ENCODE measurements at places on chromosomes 2 and 18.

- DNase-seq = no peak
Measured at GRCh38 chr18:47929681-47930198, 719 bp downstream of the SMAD2 start.

DNA sequence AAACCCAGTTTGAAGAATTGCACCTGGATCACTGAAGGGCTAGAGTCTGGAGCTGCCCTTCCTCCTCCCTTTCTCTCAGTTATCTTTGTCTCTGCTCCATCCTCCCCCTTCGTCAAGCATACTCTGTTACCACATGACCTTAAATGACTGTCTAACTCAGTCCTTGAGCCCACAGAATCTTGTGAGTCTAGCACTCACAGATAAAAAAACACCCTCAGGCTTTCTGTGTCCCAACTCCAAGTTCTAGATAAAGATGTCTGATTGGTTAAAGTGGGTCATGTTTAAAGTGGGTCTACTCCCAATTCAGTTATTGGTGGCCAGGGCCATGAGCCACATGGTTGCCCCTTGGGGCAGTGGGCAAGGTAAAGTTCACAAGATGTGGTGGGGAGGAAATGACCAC lies 53.5 kb upstream of the CYP1B1 start:
- DNase-seq = no peak

- peak; percentile 25 for DNase-seq
Measured at GRCh38 chr2:176536439-176537133, 267.3 kb downstream of the MTX2 start.

DNA sequence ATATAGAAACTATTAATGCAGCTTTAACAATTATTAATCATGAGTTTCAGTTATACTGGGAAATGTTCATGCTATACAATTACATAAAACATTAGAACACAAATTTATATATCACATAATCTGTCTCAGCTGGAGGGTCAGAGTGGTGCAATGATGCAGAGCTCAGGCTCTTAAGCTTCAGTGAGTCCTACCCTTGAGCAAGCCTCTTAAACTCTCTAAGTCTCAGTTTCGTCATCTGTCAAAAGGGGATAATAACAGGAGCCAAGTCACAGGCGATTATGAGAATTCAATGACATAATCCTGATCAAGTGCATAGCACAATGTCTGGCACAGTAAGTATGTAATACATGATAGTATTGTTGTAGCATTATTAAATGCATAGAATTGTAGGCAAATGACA lies 46.0 kb downstream of the LAMA1 start:
- DNase-seq = no peak

DNA sequence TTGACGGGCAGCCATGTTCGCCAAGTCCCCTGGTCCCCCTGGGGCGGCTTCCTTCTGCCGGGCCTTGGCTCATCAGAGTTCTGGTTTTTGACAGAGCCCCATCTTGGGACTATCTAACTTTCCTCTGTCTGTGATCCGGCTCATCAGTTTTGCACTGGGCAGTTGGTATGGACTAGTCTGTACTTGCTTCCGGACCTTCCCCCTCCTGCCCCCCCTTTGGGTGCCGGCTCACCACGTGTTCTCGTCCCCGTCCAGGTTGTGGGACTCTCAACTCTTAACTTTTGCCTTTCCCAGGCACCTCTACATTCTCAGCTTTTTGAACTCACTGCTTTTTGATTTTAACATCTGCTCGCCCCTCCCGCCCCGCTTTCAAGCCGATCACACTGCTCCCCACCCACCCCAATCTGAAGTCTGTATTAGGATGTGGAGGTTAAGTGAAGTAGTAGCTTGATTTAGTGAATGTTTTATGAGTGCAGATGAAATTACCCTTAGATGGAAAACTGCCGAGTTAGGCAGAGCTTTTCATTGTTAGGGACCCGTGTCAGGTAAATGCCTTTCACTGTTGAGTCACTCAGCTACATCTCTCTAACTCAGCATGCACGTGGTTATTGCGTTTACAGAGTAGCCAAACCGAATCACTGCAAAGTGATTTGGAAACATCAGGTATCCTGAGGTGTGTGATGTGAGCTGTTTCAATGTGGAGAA lies 874 bp downstream of the WDR43 start:
- no peak for DNase-seq

DNA sequence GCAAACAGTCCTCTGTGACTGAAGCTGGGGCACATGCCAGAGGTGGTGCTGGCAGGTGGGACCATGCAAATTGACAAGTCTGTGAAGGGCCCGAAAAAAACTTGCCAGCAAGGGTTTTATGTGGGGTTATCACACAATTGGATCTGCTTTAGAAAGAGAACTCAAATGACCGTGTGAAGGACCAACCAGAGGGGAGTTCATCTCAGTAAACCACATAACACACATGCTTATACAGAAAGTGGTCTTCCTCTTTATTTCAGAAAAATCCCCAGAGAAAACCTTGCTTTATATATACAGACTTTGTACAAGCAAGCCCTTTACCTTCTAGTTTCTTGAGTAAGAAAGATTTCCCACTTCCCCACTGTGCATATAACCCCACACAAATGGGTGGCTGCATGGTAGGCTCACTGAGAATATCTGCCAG lies 46.7 kb downstream of the KIDINS220 start:
- no peak for DNase-seq

DNA sequence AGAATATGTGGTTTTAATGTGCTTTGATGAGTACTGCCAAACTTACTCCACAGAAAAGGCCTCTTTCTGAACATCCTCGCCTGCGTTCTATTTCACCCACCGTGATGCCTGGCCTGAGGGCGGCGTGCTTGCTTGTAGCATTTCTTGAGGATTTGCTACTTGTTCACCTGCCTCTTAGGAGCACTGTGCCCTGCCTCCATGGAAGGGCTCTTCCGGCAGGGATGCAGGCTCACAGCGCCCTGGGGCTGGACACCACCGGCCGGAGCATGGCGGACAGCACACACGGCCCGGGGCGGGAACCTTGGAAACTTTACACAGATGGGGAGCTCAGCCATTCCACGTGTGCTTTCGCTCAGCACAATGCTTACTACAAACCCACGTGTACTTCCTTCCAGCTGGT lies 37.1 kb downstream of the ANO7 start:
- DNase-seq = no peak

- no peak for DNase-seq
Measured at GRCh38 chr2:20595439-20596192, 55.3 kb downstream of the HS1BP3 start.

DNA sequence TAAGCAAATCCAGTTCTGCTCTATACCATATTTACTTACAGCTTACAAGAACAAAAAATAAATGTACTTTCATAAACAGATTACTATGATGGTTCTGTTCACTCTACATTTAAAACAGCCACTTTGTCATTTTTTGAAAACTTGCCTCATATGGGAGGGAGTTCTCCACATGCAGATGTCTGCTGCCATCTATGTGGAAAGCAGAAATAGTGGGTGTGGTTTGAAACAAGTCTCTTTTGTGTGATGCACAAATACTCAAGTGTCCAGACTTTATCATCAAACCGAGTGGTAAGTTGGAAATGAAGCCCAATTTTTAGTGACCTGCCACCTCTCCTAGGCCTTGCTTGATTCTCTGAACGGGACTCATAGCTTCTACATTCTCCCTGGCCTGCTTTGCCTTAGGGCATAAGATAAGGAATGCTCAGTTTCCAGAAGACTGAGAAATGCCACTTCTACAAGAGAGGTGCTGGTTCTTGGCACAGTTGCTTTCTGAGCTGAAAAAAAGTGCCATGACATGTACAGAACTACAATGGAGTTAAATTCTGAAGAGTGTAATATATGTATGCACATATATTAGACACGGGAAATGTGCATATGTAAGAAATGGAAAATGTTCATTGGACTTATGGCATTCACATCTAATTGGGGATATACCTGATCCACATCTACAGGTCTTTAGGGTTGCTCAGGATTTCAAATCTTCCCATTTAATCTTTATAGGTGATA lies 221.0 kb downstream of the SLC8A1 start:
- DNase-seq = no peak

DNA sequence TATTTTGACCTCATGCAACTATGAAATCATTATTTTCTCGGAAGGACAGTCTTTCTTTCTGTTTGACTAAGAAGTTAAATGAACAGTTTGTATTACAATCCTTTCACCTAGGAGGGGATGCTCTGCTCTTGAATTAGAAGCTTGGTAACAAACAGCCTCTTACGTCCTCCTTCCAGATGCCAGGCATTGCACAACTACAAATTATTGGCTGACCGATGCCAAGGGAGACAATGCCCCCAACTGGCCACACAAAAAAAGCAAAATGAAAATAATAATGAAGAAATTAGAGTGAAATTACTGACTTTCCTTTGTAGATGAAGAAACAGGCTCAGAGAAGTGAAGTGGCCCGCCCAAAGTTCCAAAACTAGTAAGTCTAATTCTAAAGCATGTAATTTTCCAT lies 177.9 kb downstream of the CYRIA start:
- peak; percentile 5 for DNase-seq

GRCh38 chr2:63820969-63821368 lies 20.7 kb upstream of the UGP2 start:
- DNase-seq = no peak

DNA sequence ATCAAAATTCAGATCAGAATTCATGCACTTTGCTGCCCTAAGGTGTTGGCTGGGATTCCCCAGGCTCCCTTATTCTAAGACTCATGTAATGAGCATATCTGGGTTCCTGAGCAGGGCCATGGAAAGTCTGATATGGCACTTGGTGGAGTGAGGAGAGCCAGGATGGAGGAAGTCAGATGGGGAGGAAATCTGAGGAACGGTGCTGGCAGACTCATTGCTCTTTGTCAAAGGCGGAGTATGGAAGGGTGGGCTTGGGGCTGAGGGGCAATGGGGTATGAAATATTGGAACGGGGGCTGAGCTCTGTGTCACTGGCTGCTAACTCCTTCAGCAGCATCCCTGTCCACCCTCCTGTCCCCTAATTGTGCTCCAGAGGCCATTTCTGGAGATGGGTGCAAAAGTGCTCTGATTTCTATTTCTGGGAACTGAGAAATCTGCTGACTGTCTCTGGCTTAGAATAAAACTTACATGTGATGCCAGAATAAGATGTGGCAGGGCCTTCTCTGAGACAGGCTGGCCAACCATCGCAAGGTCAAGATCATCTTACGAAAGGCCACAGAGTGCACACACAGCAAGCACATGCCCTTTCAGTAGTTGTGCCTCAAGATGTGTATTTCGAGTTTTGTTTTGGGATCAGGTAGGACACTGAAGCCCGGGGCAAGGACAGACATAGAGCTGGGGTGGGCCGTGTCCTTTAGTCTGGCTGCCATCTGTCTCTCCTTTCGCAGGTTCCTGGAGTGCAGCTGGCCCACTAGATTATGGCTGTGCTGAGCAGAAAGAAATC lies 480.0 kb upstream of the HS6ST1 start:
- no peak for DNase-seq

GRCh38 chr18:74546751-74547530 lies 12.6 kb downstream of the CNDP1 start:
- no peak for DNase-seq

DNA sequence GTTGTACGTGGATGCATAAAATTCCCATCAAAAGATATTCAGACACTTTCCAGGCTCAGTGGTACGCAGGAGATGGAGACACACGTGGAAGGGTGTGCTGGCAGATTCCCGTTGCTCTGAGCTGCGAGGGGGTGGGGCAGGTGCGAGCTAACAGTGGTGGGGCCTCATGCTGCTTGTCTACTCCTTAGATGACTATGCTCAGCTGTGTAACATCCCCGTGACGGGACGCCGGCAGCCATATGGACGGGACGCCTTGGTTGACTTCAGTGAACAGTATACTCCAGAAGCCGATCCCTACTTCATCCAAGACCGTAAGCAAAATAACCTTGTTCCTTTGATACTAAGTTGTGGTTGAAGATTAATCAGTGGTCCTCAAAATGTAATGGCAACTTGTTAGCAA lies 87.5 kb upstream of the RASGRP3 start:
- no peak for DNase-seq

GRCh38 chr2:209761566-209761965 lies 10.1 kb upstream of the UNC80 start:
- DNase-seq = no peak

DNA sequence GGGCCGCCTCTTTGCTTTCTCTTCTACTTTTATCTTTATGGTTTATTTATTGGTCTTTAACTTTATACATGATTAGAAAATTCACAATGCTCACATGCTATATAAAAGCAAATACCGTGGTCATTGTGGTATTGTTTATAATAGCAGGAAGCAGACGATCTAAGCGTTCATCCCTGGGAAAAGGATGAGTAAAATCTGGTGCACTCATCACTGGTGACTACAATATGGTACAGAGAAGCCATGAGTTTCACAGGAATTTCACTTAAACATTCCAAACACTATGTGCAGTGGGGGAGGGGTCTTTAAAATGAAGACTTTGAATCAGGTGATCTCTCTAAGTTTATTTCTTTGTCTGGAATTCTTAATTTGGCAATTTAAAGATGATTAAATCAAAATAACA lies 97.9 kb downstream of the SCN3A start:
- DNase-seq = no peak

DNA sequence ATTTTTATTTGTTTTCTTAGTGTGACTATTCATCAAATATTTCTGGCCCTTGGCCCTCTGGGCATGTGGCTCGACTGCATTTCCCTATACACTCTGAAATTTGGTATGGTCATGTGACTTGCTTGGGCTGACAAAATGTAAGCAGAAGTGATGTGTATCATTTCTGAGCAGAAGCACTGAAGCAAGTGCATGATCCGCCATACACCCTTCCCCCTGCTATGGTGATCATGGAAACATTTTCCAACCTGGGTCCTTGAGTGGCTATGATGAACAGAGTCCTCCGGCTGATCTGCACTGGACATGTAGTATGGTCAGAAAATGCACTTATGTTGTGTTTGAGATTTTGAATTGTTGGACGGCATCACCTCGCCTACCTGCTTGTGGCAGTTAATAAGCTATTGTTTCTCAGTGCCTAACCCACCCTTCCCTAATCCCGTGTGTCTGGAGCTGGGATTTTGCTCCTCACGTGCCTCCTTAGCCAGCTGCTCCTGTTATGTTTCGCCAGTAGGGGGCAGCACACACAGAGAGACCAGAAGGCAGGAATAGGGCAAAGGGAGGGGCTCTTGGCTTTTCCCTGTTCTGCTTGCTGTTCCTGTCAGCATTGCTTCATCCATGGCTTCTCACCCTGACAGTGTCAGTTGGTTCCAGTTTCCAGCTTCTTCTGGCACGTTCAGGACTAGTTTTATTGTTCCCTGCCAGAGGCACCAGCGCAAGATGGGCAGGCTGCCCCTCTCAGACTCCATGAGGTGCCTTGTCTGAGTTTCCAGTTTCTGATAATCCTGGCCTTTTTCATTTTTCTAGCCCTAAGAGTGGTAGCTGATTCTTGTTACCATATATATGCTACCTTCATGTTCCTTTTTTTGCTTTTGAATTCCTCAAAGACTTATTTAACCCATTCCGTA lies 207.4 kb downstream of the ARL6IP6 start:
- DNase-seq = no peak

- no peak for DNase-seq
Measured at GRCh38 chr2:159192371-159192918, 94.1 kb downstream of the WDSUB1 start.

DNA sequence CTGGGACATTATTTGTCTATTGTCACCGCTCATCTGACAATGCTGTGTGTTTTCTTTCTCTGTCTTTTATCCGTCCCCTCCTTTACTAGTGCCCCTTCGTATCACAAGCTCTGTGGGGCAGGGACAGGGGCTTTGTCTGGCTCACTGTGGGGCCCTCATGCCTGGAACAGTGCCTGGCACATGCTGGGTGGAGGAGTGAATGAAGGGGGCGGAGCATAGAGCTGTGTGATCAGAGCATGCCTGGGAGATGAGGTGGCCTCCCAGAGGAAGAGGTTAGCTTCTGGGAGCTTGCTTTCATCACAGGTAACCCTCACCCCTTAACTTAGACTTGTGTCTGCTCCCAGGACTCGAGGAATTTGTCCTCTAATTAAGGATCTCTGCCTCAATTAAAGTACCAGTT lies 16.4 kb downstream of the MTCL1 start:
- no peak for DNase-seq

GRCh38 chr2:191728750-191729624 lies 51.1 kb downstream of the NABP1 start:
- DNase-seq = no peak
